Activated naive CD8-positive, alpha-beta T cell treated with anti-CD3 and anti-CD28 coated beads for 36 hours (primary cell): ENCODE measurements at places on chromosomes 11 and 22. TPM values are rescaled to one million over a fixed set of nuclear protein-coding genes. Genes with fewer than 3 reads are reported as not detected.

- H3K27ac ChIP-seq, result no peak overlapping the region
- H3K4me1 ChIP-seq, result no peaks in the 10 kb centered on the region
- no peak overlapping the region for H3K4me3 ChIP-seq
- H3K36me3 ChIP-seq, result no peaks in the 10 kb centered on the region
Measured at GRCh38 chr11:109132539-109132938, 289.5 kb upstream of the C11orf87 start.

GRCh38 chr11:17538731-17539130 lies 5.5 kb downstream of the USH1C start:
- peaks cover 2% of the 10 kb centered on the region for H3K4me1 ChIP-seq
- H3K36me3 ChIP-seq, result no peaks in the 10 kb centered on the region
- H3K4me3 ChIP-seq, result no peak overlapping the region
- H3K27me3 ChIP-seq, result peaks cover 4% of the 10 kb centered on the region
- no peak for DNase-seq

DNA sequence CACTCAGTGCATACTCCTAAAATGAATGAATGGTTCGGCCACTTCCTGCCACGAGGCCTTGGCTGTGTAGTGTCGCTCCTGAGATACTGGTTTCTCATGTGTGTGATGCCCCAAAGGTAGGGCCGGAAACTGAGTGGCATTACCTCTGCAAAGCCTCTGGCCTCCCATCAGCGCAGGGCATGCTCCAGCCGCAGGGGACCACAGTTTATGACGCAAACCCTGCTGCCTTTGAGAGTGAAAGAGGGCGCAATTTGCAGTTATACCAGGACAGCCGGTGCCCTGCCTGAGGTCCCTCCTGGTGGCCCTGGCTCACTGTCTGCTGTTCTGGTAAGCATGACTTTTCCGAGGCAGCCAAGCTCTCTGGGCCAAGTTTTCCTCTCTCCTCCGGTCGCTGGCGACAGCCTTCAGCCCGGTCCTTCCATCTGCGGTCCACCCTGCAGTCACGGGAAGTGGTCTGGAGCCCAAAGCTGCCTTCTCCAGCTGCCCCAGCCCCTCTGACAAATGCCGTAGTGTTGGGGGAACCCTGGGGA lies 2.4 kb upstream of the FGF3 start:
- H3K36me3 ChIP-seq, result no peaks in the 10 kb centered on the region
- H3K27ac ChIP-seq, result no peak overlapping the region
- H3K4me3 ChIP-seq, result no peak overlapping the region

DNA sequence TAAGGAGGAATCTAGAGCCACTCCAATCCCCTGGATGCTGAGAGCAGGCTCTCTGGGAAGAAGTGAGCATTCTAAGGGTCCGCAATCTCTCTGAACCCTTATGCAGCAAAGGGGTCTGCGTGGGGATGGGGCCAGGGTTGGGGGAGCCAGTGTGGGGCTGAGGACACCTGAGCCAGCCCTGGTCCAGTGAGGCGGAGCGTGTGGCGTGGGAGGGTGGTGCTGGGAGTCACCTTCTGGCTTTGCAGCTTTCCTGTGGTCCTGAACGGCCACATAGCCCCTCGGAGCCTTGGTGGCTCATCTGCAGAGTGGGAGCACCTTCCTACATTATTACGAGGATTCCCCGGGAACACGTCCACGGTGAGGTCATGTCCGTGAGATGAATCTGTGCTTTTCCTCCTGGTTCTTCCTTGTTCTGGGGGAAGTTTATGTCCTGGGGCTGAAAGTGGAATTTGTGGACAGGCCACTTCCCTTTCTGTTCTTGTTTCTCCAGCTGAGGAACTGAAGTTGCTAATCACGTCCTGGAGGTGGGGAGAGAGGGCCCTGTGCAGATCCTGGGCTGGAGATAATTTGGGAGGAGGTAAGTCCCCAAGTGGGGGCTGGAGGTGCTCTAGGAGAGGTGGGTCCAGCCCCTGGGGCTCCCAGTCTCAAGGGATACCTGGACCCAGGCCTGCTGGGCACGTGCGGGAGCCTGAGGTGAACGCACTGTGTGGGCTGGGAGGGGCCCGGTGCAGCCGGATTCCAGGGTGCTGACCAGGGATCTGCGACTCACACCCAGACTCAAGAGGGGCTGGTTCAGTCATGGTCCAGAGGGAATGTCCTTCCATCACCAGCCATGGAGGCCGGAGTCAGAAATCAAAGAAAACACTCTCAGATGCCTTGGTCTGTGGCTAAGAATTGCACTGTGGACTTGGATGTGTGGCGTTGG lies 6.1 kb downstream of the MRGPRE start:
- no peak for DNase-seq
- H3K4me3 ChIP-seq, result no peak overlapping the region
- no peak overlapping the region for H3K27ac ChIP-seq
- no peaks in the 10 kb centered on the region for H3K36me3 ChIP-seq

- H3K4me3 ChIP-seq, result no peak overlapping the region
- DNase-seq, result no peak
- H3K27ac ChIP-seq, result no peak overlapping the region
- peaks cover 6% of the 10 kb centered on the region for H3K27me3 ChIP-seq
Measured at GRCh38 chr22:32986766-32987040, 71.5 kb downstream of the SYN3 start.

DNA sequence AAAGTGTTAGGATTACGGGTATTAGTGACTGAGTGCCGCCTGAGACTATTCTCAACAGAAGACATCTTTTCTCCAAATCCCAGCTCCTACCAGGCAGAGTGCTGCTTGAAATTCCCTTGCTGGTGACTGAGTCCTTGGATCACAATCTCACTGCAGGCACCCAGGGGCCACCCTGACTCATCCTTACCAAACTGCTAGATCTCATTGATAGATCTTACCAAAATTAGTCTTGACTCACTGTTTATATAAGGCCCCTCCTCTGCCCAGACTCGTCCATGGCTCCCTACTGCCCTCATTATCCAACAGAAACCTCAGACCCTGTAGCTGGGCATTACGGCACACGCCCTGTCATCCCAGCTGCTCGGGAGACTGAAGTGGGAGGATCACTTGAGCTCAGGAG lies 14.7 kb downstream of the TBC1D10A start:
- H3K4me1 ChIP-seq, result peaks cover 91% of the 10 kb centered on the region
- H3K4me3 ChIP-seq, result no peak overlapping the region
- peaks cover 29% of the 10 kb centered on the region for H3K36me3 ChIP-seq
- no peaks in the 10 kb centered on the region for H3K27me3 ChIP-seq
- DNase-seq, result no peak

- H3K4me1 ChIP-seq, result peaks cover 61% of the 10 kb centered on the region
- no peak for DNase-seq
- H3K4me3 ChIP-seq, result peak overlapping the region; percentile 50
- H3K27ac ChIP-seq, result peak overlapping the region; percentile 81
- H3K27me3 ChIP-seq, result no peaks in the 10 kb centered on the region
- H3K36me3 ChIP-seq, result peaks cover 4% of the 10 kb centered on the region
Measured at GRCh38 chr11:13338019-13338426, 60.4 kb downstream of the BMAL1 start.

GRCh38 chr11:125124618-125124992 lies 13.2 kb upstream of the TMEM218 start:
- no peak for DNase-seq
- H3K36me3 ChIP-seq, result no peaks in the 10 kb centered on the region
- no peak overlapping the region for H3K27ac ChIP-seq
- H3K4me1 ChIP-seq, result no peaks in the 10 kb centered on the region
- peaks cover 47% of the 10 kb centered on the region for H3K27me3 ChIP-seq

DNA sequence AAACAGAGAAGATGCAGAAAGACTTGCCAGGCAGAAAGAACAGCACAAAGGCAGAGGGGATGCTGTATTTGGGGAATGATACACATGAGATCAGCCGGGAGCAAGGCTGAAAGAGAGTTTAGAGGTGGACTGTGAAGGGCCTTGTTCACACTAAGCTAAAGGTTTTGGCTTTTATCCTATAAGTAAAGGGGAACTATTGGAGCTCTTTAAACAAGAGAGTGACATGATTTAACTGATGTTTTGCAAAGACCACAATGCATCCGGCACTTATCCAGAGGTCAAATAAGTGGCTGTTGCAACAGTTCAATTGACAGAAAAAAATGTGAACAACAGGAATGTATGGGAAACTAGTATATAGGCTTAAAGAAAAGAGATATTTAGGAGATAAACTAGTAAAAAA lies 64.7 kb upstream of the RRAS2 start:
- H3K27ac ChIP-seq, result no peak overlapping the region
- no peak for DNase-seq
- no peaks in the 10 kb centered on the region for H3K27me3 ChIP-seq
- no peak overlapping the region for H3K4me3 ChIP-seq
- H3K4me1 ChIP-seq, result peaks cover 1% of the 10 kb centered on the region

DNA sequence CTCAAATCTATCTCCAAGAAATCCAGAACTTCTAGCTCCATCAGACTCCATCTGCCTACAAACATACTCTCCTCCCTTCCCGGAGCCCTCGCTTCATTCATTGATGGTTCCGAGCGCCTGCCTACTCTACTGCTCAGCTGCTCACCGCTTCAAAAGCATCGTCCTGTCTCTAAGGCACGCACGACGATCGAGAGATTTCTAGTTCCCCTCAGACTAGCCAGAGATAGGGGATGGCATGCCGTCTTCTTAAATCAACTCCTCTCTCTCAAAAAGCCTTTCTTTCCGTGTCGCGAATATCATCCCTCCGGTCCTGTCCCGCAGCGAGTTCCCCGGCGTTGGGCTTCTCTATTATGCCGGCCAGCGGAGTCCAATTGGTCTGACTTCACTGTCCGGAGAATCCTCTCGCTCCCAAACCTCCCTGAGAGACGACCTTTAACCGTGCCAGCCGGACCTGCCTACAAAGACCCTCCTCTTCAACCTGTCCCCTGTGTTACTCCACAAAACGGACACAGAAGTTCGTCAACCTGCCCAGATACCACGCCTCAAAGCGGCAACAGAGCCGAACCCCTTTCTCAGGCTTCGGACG lies 592 bp downstream of the EEF1G start:
- no peak for DNase-seq
- peak overlapping the region; percentile 99 for H3K27ac ChIP-seq
- peak overlapping the region; percentile 89 for H3K4me3 ChIP-seq
- no peaks in the 10 kb centered on the region for H3K27me3 ChIP-seq
- peaks cover 43% of the 10 kb centered on the region for H3K4me1 ChIP-seq

DNA sequence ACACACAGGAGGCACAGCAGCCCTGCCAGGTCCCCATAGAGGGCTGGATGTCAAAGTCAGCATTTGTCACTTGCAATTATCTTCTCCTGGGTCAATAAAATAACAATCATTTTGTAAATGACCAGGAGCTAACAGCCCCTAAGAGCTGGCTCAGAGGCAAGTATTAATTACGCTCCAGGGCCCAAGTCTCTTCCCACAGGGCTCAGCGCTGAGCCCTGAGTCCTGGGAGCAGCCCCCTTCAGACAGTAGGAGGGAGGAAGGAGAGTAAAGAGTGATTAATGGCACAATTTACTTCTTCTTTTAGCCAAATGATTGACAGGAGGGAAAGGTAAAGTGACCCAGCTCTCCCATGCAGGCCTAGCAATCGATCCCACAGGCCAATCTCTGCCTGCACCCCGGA lies 99.0 kb upstream of the DRD2 start:
- no peak for DNase-seq
- H3K4me3 ChIP-seq, result no peak overlapping the region
- peaks cover 5% of the 10 kb centered on the region for H3K4me1 ChIP-seq
- H3K27me3 ChIP-seq, result peaks cover 18% of the 10 kb centered on the region
- H3K27ac ChIP-seq, result no peak overlapping the region
- H3K36me3 ChIP-seq, result no peaks in the 10 kb centered on the region

GRCh38 chr22:27709919-27710675 lies 91.5 kb downstream of the MN1 start:
- H3K4me1 ChIP-seq, result no peaks in the 10 kb centered on the region
- no peak for DNase-seq
- peaks cover 12% of the 10 kb centered on the region for H3K27me3 ChIP-seq
- H3K36me3 ChIP-seq, result no peaks in the 10 kb centered on the region
- H3K4me3 ChIP-seq, result no peak overlapping the region

DNA sequence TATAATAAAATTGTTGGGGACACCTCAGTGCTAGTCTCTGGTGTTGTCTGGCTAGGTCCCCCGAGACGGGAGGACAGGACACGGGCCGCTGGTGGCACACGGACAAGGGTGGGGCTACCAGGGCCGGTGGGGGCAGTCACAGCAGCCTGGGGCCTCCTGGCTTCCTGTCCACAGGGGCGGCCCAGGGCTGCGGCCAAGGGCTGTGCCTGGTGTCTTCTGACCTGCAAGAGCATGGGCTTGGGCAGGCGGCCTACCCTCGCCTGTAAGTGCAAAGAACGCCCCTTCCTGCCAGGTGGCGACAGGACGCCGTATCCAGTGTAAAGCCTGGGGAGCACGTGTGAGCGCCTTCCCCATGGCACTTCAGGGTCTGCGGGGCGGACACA lies 3.6 kb downstream of the LRFN4 start:
- H3K4me1 ChIP-seq, result peaks cover 2% of the 10 kb centered on the region
- peaks cover 2% of the 10 kb centered on the region for H3K36me3 ChIP-seq
- no peak for DNase-seq
- H3K27me3 ChIP-seq, result no peaks in the 10 kb centered on the region
- H3K27ac ChIP-seq, result no peak overlapping the region

- DNase-seq, result no peak
- no peak overlapping the region for H3K27ac ChIP-seq
- H3K4me3 ChIP-seq, result no peak overlapping the region
- no peaks in the 10 kb centered on the region for H3K4me1 ChIP-seq
- no peaks in the 10 kb centered on the region for H3K36me3 ChIP-seq
Measured at GRCh38 chr22:29456211-29456671, 17.9 kb downstream of the RFPL1 start.

- H3K27me3 ChIP-seq, result no peaks in the 10 kb centered on the region
- H3K4me3 ChIP-seq, result no peak overlapping the region
- DNase-seq, result no peak
- H3K4me1 ChIP-seq, result no peaks in the 10 kb centered on the region
- H3K27ac ChIP-seq, result no peak overlapping the region
Measured at GRCh38 chr11:16111690-16112089, 244.7 kb downstream of the SOX6 start.

GRCh38 chr11:9651481-9651880 lies 12.4 kb upstream of the SWAP70 start:
- no peaks in the 10 kb centered on the region for H3K27me3 ChIP-seq
- H3K36me3 ChIP-seq, result peaks cover 2% of the 10 kb centered on the region
- no peaks in the 10 kb centered on the region for H3K4me1 ChIP-seq

- H3K27ac ChIP-seq, result peak overlapping the region; percentile 44
- H3K4me3 ChIP-seq, result no peak overlapping the region
- DNase-seq, result no peak
- H3K36me3 ChIP-seq, result no peaks in the 10 kb centered on the region
- H3K4me1 ChIP-seq, result no peaks in the 10 kb centered on the region
Measured at GRCh38 chr11:8732324-8732670, 49.7 kb downstream of the RPL27A start.

- no peak overlapping the region for H3K4me3 ChIP-seq
- peaks cover 2% of the 10 kb centered on the region for H3K27me3 ChIP-seq
- no peaks in the 10 kb centered on the region for H3K4me1 ChIP-seq
- no peak for DNase-seq
- no peaks in the 10 kb centered on the region for H3K36me3 ChIP-seq
- no peak overlapping the region for H3K27ac ChIP-seq
Measured at GRCh38 chr11:116693593-116694348, 79.0 kb downstream of the BUD13 start.

- H3K36me3 ChIP-seq, result no peaks in the 10 kb centered on the region
- no peaks in the 10 kb centered on the region for H3K4me1 ChIP-seq
- H3K27ac ChIP-seq, result no peak overlapping the region
- no peak overlapping the region for H3K4me3 ChIP-seq
Measured at GRCh38 chr11:94002226-94002625, 18.9 kb upstream of the HEPHL1 start.

The TRIM49B gene
- total RNA-seq, result not detected

The MS4A6E gene
- total RNA-seq, result not detected

The ARHGAP8 gene
- 3.2 TPM for total RNA-seq

The SCGB1D2 gene
- total RNA-seq, result not detected

The LIF gene
- 282 TPM for total RNA-seq

The KRTAP5-11 gene
- total RNA-seq, result not detected

The DGCR2 gene
- 20.5 TPM for total RNA-seq

The TEX12 gene
- 0.25 TPM for total RNA-seq

The ACRV1 gene
- not detected for total RNA-seq
